ENCODE measurements at places on chromosomes 2 and 18.

GRCh38 chr2:84894758-84895520, 10.5 kb upstream of the TMSB10 start:
- no peak for DNase-seq

DNA sequence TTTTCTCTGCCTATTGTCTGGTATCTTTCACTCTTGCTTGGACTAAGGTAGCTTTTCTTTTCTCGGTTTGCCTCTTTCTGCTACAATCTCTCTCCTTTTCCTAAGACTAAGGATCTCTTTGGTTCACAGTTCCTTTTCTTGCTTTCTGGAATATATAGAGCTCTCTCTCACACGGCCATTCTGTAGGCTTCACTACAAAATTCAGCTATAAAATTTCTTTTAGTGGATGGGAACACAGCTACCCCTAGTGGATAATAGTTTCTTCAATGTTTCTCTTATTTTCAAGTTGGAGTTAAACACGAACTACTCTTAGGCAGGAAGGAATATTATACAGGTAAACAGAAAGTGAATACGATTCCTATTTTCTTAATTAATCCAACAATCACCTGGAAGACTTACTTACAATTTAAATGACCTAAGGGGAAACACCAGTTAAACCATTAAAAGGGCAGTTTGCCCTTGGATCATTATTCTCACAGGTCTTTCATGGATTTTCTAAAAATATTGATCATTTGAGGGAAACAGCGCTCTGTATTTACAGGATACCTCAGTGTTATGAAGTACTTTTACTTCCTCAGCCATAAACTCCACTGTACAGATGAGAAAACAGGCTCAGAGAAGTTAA, 140.5 kb downstream of the LRP2 start:
- no peak for DNase-seq

GRCh38 chr2:102880731-102881130, 118.9 kb downstream of the TMEM182 start:
- no peak for DNase-seq

GRCh38 chr2:215359576-215359922, 47.7 kb downstream of the ATIC start:
- no peak for DNase-seq

DNA sequence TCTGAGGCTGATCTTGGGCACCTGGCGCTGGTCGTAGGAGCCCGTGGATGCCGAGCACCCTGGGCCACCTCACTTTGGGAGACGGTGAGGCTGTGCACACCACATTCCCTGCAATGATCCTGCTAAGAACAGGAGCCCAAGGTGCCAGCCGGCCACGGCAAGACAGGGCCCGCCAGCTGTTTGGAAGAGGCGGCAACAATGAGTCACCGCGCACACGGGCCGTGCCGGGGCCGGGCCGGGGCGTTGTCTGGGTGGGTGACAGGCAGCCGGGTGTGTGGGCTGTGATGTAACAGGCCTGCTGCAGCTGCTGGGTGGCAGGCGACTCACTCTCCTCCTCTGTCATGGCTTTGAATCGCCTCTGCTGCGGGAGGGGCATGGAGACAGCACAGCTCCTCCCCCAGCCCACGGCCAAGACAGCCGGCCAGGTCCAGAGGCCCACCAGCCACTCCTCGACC, 49.7 kb upstream of the ODC1 start:
- DNase-seq, result peak; percentile 33

DNA sequence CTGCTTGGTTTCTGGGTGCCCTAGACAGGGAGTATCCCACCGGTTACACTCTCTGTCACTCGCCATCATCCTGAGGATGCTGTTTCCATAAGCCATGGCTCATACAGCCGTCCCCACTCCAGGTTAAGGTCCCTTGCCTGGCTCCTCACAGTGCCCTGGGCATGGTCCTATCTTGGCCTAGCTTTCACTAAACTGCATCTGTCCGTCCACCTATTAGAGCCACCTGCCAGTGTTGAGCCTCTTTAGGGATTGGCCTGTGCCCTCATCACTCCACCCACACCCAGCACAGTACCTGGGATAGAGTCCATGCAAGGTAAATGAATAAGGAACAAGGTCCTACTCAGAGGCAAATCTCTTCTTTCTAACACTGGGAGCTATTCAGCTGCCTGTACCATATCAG, 320.1 kb downstream of the GBX2 start:
- DNase-seq, result no peak

DNA sequence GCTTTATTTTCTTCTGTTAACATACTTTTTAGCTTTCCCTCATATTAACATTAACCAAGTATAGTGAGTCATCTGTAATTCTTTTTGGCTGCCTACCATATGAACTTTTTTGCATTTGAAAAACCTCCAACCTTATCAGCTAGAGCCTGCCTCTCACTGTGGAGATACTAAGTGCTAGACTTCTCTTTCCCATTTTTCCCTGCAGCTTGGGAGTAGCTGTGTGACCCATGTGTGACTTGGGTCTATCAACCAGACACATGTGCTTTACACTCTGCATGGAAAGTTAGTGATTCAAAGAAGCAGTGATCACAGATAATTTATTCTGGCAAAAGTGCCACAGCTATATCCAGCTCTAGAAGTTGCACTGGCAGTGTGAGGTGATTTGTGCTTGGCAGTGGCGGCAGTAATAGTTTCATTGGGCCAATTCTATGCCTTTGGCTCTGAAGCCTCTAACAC, 36.3 kb downstream of the PREPL start:
- DNase-seq, result no peak

DNA sequence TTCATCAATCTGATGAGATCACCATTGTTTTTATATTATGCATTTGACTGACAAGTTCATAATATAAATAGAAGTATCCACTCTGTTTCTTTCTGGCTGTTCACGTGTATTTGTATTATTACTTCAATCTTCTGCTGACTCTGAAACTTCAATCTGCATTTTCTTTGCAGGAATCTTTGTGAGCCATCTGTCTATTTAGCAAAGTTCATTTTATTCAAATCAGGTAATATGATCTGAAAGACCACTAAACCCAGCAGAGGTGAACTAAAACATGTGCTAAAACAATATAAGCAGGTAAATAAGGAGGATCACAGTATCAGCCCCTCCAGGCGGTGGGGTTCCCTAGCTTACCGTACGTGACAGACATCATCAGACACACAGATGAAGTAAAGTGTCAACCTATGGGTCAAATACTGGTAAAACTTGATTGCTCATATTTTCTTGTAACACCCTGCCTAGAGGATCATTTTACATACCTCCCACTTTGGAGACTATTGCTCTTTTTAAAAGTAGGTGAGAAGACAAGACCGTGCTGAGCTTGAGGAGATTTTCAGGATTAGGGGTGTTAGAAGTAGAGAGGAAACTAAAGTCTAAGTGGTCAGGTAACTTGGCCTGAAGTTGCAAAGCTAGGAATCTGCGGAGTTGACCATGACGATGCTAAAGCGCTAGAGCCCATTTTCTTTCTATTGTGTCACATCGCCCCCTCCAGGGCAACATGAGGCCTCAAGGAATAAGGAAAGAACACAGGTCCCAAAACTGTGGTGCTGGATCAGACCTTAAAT, 9.0 kb downstream of the DTNB start:
- DNase-seq, result peak; percentile 11

GRCh38 chr18:59696311-59697235, 650 bp downstream of the CCBE1 start:
- peak; percentile 19 for DNase-seq

DNA sequence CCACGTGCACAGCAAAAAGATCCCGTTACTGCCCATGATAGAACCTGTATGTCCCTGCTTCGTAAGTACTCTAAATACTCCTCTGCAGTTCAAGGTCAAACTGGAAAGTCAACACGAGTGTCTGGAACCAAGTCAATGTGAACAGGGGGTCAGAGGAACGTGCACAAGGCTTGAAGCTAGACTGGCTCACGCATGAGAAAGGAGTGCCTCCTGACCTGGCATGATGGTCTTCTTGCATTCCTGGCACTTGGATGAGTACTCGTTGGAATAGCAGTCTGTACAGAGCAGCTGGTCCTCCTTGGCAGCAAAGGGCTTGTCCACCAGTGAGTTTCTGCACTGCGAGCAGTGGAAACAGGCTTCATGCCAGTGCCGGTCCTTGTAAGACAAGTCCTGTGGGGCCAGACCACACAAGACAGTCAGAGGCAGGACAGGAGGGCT, 25.5 kb downstream of the FHL2 start:
- no peak for DNase-seq
